ENCODE measurements at places on chromosomes 6 and 20.

DNA sequence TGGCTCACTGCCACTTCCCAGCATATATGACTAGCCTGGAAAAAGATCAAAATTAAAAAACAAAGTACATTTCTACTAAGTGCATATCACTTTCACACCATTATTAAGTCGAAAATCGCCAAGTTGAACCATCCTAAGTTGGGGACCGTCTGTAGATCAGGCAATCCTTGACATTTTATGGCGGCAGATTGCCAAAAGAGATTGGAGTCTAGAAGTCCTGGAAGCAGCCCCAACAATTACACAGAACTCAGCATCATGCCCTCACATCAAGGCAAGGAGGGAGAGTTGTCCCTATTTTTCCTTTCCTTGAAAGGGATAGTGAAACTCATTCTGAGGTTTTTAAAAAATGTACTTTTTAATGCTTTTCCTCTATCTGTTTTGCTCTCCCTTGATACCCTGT, 30.7 kb downstream of the SLC22A3 start:
- no peaks in the 10 kb centered on the region for H3K4me1 ChIP-seq
- no peak for DNase-seq
- H3K27ac ChIP-seq, result no peak overlapping the region
- no peaks in the 10 kb centered on the region for H3K36me3 ChIP-seq

DNA sequence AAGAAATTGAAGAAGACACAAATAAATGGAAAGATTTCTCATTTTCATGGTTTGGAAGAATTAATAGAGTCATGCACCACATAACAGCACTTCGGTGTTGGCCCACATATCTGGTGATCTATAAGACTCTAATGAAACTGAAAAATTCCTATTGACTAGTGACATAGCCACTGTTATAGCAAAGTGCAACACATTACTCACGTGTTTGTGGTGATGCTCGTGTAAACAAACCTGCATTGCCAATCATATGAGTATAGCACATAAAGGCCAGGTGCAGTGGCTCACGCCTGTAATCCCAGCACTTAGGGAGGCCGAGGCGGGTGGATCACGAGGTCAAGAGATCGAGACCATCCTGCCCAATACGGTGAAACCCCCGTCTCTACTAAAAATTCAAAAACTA, 84.4 kb upstream of the STMND1 start:
- H3K27ac ChIP-seq, result no peak overlapping the region
- H3K4me3 ChIP-seq, result no peak overlapping the region
- no peak for DNase-seq
- peaks cover 56% of the 10 kb centered on the region for H3K27me3 ChIP-seq

- H3K27ac ChIP-seq, result no peak overlapping the region
- no peaks in the 10 kb centered on the region for H3K27me3 ChIP-seq
- peaks cover 6% of the 10 kb centered on the region for H3K4me1 ChIP-seq
- no peak overlapping the region for H3K4me3 ChIP-seq
- H3K36me3 ChIP-seq, result peaks cover 92% of the 10 kb centered on the region
- DNase-seq, result no peak
Measured at GRCh38 chr6:158076548-158076947, 91.5 kb downstream of the SERAC1 start.

- peaks cover 53% of the 10 kb centered on the region for H3K27me3 ChIP-seq
- H3K4me3 ChIP-seq, result peak overlapping the region; percentile 90
- DNase-seq, result no peak
- peaks cover 10% of the 10 kb centered on the region for H3K36me3 ChIP-seq
- peaks cover 28% of the 10 kb centered on the region for H3K4me1 ChIP-seq
Measured at GRCh38 chr6:73309535-73309784, 44.6 kb downstream of the DPPA5 start.

GRCh38 chr20:20083807-20084206, 31.5 kb downstream of the CFAP61 start:
- H3K27ac ChIP-seq, result no peak overlapping the region
- DNase-seq, result no peak
- peaks cover 23% of the 10 kb centered on the region for H3K27me3 ChIP-seq

DNA sequence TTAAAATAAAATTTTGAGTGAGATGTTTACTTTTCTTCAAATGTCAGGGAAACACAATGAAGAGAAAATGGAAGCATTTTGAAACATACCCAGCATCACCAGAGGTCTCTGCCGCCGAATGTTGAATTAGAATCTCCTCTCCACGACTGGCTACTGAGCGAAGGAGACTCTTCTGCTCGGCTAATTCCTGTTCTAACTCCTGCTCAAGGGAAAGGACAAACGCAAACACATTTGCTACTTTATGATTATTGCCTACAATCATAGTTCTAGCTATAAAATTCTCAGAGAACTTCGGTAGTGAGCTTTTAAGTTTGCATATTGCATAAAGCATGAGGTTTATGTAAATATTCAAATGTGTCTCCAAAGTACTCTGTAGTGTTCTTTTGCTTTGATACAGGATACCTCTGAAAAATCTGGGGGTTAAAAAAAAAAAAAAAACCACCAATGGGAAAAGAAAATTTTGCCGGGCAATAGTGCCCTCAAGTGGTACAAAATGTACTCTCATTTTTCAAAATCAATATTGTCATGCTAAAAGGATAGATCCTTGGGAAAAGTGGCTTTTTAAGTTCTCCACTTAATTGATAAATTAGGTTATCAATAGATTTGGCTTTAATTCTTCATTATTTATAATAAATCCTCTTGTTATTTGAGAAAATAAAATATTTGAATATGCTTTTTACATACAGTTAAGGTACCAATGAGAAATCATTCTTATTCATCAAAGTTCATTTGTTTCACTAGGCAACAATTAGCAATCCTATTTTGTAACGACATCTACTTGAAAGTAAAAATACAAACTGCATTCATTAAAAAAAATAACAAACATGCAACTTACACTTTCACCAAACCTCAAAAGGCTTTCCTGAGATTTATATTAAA, 369.0 kb downstream of the SYNE1 start:
- peaks cover 10% of the 10 kb centered on the region for H3K4me1 ChIP-seq
- no peak for DNase-seq
- H3K27ac ChIP-seq, result no peak overlapping the region
- no peak overlapping the region for H3K4me3 ChIP-seq
- H3K27me3 ChIP-seq, result no peaks in the 10 kb centered on the region

DNA sequence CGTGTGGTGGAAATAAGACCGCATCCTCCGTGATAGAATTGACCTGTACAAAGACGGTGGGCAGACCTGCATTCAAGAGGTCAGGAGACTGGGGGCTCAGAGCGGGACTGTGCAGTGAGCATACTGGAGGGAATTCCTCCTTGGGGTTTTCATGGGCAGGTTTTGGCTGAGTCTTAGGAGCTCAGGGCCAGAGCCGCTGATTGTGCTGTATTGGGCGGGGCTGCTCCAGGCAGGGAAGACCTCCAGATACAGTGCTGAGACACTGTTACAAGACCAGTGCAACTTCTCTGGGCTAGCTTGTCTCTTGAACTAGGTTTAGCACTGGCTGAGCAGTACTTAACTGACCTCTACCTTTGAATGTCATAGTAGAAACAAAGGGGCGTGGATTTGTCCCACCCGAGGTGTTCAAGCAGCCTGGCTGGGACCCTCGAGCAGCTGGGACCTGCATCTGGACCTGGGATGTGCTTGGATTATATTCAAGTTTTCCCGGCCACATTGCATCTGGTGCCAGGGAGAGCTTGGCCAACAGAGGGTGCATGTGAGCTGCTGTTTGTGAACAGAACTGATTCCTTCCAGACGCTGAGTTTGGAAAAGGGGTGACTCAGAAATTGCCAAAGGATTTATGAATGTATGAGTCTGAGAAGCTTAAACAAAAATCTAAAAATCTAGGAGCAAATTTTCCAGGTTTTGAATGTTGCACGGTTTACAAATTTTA, 33.4 kb upstream of the SLC22A1 start:
- no peak overlapping the region for H3K4me3 ChIP-seq
- H3K4me1 ChIP-seq, result peaks cover 15% of the 10 kb centered on the region
- H3K27me3 ChIP-seq, result no peaks in the 10 kb centered on the region
- no peak for DNase-seq
- peak overlapping the region; percentile 28 for H3K27ac ChIP-seq
- peaks cover 92% of the 10 kb centered on the region for H3K36me3 ChIP-seq

DNA sequence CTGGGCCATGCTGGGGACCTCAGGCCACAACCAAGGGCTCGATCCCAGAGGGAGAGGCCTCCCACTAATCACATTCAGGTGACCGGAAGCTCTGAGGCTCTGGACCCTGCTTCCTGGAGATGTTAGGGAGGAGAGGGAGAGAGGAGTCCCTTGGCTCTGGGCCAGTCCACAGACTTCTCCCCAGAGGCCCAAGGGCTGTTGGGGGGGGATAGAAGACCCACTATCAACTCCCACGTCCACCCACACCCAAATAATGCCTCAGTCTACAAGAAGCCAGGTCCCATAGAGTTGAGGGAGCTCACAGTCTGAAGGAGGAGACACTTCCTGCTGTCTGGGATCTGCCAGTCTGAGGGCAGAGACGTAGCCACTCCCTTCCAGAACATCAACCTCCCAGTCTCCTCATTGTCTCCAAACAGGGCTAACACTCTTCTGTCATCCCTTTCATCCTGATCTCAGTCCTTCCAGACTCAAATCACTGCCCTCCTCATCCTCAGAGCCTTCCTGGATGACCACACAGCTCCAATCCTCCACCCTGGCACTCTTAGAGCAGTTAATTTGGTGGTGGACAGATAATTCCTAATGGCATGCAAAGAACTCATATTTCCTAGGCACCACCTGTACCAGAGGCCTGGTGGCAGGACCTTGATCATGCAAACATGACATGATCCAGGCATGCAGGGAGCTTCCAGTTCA, 69.9 kb downstream of the MRPL14 start:
- H3K4me3 ChIP-seq, result no peak overlapping the region
- no peaks in the 10 kb centered on the region for H3K36me3 ChIP-seq
- H3K4me1 ChIP-seq, result peaks cover 5% of the 10 kb centered on the region
- peaks cover 12% of the 10 kb centered on the region for H3K27me3 ChIP-seq

DNA sequence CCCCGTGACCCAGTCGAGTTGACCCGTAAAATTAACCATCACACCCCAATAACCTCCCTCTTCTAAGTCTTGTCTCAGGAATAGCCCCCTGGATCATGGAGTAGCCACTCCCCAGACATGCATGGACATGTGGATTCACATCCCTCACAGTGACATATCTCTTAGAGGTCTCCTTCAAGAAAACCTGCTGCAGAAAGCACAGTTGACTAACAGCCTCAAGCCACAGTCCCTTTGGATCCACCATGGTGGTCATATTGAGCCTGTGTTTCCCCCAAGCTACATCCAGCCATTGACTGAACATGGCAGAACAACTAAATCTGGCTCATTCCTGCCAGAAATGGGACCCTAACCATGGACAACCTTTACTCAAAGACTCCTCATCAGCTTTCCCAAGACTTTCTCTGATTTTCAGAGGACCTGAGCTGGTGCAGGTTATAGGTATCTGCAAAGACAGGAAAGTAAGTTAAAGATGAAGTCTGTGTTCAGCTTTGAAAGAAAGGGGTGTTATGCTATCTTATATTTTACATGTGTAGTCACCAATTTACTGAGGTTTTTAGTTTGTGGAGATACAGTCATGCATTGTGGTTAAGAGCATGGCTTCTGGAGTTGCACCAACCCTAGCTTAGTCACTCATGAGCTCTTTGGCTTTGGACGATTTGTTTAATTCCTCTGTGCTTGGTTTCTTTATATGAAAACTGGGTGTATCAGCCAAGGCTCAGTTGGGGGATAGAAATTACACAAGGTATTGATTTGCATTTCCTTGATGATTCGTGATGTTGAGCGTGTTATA, 219.1 kb downstream of the MYLK4 start:
- H3K4me1 ChIP-seq, result peaks cover 7% of the 10 kb centered on the region
- H3K27me3 ChIP-seq, result peaks cover 91% of the 10 kb centered on the region
- H3K36me3 ChIP-seq, result no peaks in the 10 kb centered on the region

DNA sequence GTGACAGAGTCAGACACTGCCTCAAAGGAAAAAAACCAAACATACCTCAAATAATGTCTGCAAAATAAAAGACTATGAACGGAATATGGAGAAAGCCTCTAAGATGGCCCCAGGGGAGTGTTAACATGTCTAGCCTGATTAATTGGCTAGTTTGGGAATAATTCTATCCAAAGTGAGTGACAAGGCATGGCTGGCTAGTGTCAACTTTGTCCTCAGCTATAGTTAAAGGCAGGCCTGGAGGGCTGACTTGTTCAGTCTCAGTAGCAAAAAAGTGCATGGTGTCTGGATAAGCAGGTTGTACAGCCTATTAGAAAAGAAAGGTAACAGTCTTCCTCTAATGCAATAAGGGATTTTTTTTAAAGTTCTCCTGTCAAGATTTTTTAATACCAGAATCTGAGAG, 32.7 kb downstream of the GCNT2 start:
- peaks cover 3% of the 10 kb centered on the region for H3K36me3 ChIP-seq
- DNase-seq, result no peak
- H3K27ac ChIP-seq, result no peak overlapping the region
- H3K27me3 ChIP-seq, result no peaks in the 10 kb centered on the region
- no peaks in the 10 kb centered on the region for H3K4me1 ChIP-seq
- H3K4me3 ChIP-seq, result no peak overlapping the region

DNA sequence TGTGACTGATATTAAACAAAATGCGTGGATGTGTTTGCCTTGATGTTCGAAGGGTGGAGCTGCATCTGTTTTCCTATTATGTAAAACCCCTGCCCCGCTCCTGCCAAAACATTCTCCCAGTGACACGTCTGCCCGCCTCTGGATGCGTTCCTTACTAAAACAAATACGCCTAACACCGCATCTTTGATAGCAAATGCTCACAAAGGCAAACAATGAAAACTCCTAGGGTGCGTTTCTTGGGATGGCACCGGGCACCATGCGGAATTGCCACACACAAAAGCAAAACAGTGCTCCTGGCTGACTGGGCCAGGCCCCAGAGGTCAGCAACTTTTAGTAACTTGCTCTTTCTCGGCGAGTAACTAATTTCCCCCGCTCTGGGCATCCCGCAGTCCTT, 9.0 kb upstream of the FOXC1 start:
- no peak for DNase-seq
- H3K27ac ChIP-seq, result no peak overlapping the region
- H3K4me3 ChIP-seq, result no peak overlapping the region
- H3K4me1 ChIP-seq, result peaks cover 10% of the 10 kb centered on the region

GRCh38 chr6:108123946-108124345, 41.9 kb upstream of the NR2E1 start:
- no peak overlapping the region for H3K27ac ChIP-seq
- peaks cover 95% of the 10 kb centered on the region for H3K27me3 ChIP-seq
- H3K4me1 ChIP-seq, result peaks cover 12% of the 10 kb centered on the region
- H3K36me3 ChIP-seq, result no peaks in the 10 kb centered on the region
- H3K4me3 ChIP-seq, result no peak overlapping the region

DNA sequence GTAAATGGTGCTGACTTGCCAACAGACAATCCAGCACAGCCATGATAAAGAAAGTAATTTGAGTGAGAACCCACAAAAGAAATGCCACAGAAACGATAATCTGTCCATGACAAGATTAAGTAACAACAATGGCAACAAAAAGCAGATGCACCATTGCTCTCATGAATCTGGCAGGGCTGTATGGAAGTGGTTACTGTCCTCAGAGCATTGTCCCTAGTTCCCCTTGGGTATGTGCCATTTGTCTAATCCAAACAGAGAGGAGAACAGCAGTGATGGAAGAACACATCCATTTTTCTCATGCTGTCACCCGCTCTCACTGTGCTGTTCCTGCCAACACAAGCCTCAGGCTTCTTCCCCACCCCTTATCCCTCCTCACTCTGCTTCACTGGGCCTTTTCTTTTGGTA, 65.8 kb downstream of the REV3L start:
- no peak for DNase-seq
- peaks cover 11% of the 10 kb centered on the region for H3K36me3 ChIP-seq
- no peaks in the 10 kb centered on the region for H3K27me3 ChIP-seq
- H3K27ac ChIP-seq, result no peak overlapping the region
- peaks cover 9% of the 10 kb centered on the region for H3K4me1 ChIP-seq
- no peak overlapping the region for H3K4me3 ChIP-seq

GRCh38 chr20:22008456-22008855, 303.0 kb downstream of the PAX1 start:
- DNase-seq, result no peak
- H3K27ac ChIP-seq, result no peak overlapping the region
- H3K4me3 ChIP-seq, result no peak overlapping the region
- no peaks in the 10 kb centered on the region for H3K4me1 ChIP-seq
- H3K27me3 ChIP-seq, result no peaks in the 10 kb centered on the region
- H3K36me3 ChIP-seq, result no peaks in the 10 kb centered on the region

Measured in activated T-cell treated with anti-CD3 and anti-CD28 coated beads, Interleukin-2, amount 50 U/mL, for 24 hours (primary cell).